Activated T-cell treated with anti-CD3 and anti-CD28 coated beads, Interleukin-2, amount 50 U/mL, for 72 hours (primary cell): ENCODE measurements at places on chromosomes 5 and 9.

DNA sequence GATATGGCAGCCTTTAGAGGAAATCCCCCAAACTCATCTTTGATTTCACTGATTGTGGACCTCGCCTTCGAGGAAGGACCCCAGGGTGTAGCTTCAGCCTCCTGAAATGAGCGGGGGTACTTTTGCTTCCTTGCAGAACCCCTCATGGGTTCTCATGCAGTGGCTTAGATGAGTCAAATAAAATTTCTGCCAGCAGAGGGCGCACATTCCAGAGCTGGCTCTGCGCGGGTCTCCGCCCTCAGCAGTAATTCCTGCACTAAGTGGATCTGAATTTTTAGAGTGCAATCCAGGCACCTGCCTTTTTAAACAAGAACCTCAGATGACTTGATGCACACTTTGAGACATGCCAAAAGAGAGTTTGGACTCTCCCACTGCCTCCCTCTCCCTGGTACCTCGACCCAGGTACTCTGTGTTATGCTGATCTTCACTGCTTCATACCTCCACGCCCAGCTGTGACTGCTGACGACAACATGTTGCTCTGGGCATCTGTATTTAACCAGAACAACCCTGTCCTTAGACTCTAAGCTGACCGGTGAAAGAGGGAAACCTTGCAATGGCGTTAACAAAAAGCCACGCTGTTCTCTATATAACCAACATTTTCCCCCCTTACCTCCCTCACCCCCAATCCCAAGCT lies 7.3 kb downstream of the EGFLAM start:
- DNase-seq, result peak; percentile 55

- DNase-seq, result no peak
These were observed 47.4 kb downstream of the ATPSCKMT start for GRCh38 chr5:10202089-10202910.

GRCh38 chr5:8864053-8864452 lies 681.8 kb downstream of the SEMA5A start:
- no peak for DNase-seq

- no peak for DNase-seq
These were observed 174.6 kb upstream of the IL12B start for GRCh38 chr5:159504857-159505304.

GRCh38 chr5:154761046-154761736 lies 6.0 kb downstream of the LARP1 start:
- DNase-seq, result peak; percentile 12

DNA sequence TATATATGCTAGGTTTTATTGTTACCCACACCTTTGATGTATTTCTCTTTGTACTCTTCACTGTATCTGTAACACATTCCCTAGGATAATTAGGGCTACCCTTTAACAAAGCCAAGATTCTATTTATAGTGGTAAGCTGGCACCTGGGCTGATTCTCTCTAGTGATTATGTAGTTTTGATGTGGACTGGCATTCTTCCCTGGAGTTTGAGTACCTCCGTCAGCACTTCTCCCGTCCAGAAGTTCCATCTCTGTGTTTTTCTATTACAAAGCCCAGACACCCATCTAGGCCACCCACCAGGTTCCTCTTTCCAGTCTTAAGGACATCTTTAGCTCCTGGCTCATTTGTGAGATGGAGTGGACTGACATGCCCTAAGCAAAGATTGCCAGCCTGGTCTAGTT lies 55.9 kb upstream of the CDKN2B start:
- no peak for DNase-seq

DNA sequence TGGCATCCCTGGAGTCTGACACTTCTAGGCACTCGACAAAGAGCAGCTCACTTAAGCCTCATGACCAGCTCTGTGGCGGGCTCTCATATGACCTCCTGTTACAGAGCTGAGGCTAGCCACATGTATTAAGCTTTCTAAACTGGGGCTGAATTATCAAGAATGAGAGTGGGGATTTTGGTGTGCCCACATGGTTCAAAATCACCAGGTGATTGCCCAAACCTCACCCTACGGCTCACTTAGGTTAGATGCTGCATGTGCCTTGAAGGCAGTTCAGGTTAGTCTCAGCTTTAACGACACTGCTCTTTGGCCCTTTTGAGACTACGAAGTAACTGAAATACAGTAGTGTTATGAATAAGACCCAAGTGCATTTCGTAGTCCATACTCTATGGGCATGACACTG lies 39.4 kb upstream of the SMIM32 start:
- no peak for DNase-seq

GRCh38 chr5:148474025-148474511 lies 90.3 kb downstream of the FBXO38 start:
- DNase-seq, result no peak

GRCh38 chr5:133995883-133996563 lies 8.8 kb downstream of the VDAC1 start:
- no peak for DNase-seq

DNA sequence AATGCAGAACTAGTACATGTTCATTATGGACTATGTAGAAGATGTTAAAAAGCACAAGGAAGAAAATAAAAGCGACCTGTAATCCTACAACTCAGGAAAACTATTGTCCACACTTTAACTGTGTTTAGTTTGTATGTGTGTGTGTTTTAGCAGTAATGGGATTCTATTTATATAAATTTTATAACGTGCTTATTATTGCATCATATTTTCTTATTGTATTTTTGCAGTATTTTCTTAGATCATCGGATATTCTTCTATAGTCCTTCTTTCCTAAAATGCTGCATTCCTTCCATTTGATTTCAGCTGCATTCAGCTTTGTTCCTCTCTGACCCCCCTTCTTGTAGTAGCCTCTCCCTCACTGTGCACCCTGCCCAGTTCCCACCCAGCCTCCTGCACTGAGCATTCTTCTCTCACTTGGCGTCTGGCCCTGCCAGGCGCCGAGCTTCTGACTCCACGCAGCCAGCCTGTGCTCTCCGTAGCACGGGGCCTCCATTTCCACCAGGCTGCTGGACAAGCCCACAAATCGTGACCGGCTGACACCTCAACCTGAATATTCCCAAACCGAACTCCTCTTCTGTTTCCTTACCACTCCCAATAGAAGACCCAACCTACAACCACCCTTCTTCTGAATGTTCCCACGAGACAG lies 39.9 kb downstream of the MVB12B start:
- DNase-seq, result no peak

DNA sequence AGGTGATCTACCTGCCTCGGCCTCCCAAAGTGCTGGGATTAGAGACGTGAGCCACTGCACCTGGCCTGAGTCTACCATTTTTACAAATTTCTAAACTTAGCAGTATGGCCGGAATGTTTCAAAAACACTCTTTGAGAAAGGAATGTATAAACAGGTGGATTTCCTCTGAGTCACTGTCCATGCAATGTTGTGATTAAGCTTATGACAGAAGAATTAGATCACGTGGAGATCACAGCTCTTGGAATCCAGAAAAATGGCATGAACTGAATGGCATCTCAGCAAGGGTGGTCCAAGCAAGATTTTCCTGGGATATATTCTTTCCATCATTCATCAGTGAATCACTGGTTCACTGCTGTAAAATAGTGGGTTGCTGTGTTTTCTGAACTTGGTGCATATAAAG lies 865.0 kb downstream of the PTPRD start:
- no peak for DNase-seq

- no peak for DNase-seq
These were observed 23.9 kb downstream of the NR3C1 start for GRCh38 chr5:143379606-143380005.

- DNase-seq, result no peak
These were observed 97.9 kb upstream of the MAMDC2 start for GRCh38 chr9:69945671-69946141.

- DNase-seq, result no peak
These were observed 196.4 kb downstream of the SEMA6A start for GRCh38 chr5:116378007-116378776.

DNA sequence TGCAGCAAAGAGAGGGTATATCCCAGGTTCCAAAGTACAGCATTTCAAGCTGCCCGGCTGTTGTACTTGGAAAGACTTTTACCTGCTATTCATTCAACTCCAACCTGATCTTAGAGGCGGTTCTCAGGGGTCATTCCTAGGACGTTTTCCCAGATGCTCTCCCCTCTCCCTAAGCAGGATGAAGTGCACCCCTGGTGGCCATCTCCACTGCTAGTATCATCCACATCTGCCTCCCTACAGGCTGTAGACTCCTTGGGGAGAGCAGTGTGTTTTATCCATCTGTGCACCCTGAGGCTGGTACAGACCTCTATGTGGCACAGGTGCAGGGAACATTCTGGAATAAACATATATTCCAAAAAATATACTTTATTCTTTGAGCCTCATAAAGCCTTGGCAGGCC lies 56.8 kb downstream of the PTPN3 start:
- no peak for DNase-seq

DNA sequence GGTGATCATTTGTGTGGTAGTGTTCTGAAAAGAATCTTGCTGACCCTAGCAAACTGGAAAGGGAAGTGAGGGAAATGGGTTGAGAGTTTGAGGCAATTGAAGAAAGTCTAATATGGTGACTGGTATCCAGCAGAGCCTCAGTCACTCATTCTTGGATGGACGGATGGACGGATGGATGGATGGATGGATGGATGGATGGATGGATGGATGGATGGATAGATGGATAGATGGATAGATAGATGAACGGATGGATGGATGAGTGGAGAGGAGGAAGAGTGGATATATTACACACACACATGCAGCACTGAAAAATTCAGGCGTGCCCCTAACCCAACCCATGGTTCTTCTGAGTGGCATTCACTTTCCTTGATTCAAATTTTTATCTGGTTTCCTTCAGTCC lies 277.6 kb downstream of the EBF1 start:
- no peak for DNase-seq

GRCh38 chr9:86175743-86176456 lies 76.5 kb upstream of the GOLM1 start:
- DNase-seq, result no peak

- DNase-seq, result no peak
These were observed 531.5 kb downstream of the CSNK1G3 start for GRCh38 chr5:124043456-124043855.

- DNase-seq, result no peak
These were observed 123.8 kb downstream of the NR3C1 start for GRCh38 chr5:143279698-143280097.

DNA sequence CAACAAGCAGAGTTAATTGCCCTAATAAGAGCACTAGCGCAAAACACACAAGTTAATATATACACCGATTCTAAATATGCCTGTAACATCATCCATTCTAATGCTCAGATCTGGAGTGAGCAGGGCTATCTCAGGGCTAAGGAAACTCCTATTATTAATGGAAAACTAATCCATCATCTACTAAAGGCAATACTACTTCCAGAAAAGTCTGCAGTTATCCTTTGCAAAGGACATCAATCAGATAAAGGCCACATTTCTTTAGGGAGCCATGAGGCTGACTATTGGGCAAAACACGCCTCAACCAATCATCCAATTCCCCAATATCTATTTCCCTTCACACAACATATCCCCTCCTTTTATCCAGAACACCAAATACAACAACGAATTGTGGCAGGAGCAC lies 1032.3 kb upstream of the NUDT12 start:
- DNase-seq, result no peak

DNA sequence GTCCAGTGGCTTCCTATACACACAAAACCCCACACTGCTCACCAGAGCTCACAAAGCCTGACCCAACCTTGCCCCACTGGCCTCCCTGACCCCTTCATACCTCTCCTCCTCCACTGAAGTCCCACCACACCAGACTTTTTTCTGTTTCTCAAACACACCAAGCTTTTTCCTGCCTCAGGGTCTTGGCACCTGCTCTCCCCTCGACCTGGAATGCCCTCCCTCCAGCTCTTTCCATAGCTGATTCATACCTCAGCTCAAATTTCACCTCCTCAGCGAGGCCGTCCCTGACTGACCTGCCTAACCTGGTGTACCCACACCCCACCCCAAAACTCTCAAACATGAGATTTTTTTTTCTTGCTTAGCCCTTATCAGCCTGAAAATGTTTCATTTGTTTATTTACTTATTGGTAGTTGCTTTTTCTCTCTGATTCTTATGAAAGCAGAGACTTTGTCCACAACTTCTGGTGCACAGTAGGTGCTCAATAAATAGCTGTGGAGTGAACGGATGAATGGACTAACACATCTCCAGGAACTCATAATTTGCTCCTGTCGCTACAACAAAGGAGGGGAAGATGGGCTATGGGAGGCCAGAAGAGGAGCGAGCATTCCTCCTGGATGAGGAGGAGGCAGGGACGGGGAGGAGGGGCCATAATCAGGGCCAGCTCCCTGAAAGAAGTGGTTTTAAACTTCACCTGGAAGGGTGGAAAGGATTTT lies 84.3 kb downstream of the SH3TC2 start:
- no peak for DNase-seq

DNA sequence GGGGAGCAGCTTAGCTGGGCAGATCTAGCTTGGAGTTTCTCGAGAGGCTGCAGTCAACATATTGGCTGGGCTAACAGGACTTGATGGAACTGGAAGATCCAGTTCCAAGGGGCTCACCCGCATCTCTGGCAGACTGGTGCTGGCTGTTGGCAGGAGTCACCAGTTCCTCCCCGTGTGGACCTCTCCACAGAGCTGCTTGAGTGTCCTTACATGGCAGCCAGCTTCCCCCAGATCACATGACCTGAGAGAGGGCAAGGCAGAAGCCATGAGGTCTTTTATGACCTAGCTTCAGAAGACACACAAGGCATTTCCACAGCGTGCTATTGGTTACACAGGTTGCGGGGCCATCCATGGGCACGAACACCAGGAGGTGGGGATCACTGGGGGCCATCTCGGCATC lies 26.4 kb upstream of the RXRA start:
- DNase-seq, result no peak

DNA sequence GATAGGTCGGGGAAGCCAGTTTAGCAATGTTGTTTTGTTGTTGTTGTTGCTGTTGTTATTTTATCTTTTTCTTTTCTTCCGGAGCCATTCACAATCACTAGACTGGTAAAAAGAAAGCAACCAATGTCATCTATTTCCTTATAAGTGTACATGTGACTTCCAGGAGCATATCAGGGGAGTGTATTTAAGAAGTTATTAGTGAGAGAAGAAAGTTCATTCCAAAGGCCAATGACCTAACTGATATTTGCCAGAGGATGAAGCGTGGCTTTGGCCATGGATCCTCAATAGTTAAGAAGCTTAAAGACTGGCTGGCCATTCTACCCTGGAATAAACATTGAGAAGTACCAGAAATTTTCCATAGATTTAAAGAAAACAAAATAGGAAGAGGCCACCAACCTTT lies 341.4 kb upstream of the RFX3 start:
- no peak for DNase-seq

GRCh38 chr5:177364159-177364962 lies 6.6 kb downstream of the RGS14 start:
- peak; percentile 60 for DNase-seq

DNA sequence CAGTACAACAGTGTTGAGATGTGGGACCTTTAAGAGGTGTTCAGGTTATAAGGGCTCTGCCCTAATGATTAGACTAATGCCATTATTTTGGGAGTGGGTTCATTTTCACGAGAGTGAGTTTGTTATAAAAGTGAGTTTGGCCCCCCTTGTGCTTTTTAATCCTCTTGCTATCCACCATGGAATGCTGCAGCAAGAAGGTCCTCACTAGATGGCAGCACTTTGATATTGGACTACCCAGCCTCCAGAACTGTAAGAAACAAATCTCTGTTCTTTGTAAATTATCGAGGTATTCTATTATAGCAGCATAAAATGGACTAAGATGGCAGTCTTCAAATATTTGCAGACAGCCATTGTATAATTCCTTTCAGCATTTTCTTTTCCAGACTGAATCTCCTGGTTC lies 212.4 kb downstream of the LRRC70 start:
- no peak for DNase-seq
